ENCODE measurements at places on chromosomes 5 and 9.

DNA sequence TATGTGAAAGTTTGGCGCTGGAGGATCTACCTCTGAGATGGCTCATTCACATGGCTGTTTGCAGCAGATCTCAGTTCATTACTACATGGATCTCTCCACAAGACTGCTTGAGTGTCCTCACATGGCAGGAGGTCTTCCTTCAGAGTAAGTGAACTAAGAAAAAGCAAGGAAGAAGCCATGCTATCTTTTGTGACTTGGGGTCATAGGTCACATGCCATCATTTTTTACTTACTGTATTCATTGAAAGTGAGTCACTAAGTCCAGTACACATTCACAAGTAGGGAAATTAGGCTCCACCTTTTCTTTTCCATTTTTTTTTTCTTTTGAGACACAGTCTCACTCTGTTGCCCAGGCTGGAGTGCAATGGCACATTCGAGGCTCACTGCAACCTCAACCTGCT lies 8.7 kb upstream of the CDKN2AIPNL start:
- no peak for DNase-seq

DNA sequence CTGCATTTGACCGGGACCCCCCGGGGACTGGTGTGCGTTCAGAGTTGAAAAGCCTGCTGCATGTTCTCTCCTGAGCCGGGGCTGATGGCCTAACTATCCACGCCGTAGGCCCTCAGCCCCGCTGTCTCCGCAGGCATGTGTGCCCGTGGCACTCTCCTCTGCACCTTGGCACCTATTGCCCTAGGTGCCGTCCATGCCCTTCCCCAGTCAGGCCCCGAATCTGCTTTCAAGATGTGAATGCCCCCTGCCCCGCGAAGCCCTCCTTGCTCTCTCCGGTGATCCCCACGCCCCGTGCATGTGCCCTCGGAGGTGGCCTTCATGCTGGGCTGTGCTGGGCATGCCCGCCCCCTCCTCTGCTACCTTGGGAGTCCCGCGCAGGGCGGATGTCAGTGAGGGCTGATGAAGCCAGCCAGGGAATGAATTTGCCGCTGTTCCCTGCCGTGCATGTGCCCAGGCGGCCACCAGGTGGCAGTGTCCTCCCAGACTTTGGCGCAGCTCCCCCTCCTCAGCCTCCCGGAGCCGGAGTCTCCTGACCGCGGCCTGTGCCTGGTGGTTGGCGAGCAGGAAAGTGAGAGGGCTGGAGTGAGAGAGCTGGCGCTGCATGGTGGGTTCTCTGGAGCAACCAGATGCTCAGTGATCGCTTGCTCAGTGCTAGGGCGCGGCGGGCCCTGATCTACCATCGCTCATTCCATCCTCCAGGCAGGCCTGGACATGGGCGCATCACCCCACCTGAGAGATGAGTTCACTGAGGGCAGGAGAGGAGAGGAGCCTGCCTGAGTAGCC lies 112.9 kb upstream of the LMX1B start:
- no peak for DNase-seq

GRCh38 chr5:66872736-66873331 lies 276.6 kb downstream of the MAST4 start:
- no peak for DNase-seq

- DNase-seq = peak; percentile 59
Observed at GRCh38 chr9:123049589-123050222, 16.2 kb downstream of the GPR21 start.

- peak; percentile 8 for DNase-seq
Observed at GRCh38 chr5:135887447-135887864, 8.2 kb downstream of the IL9 start.

DNA sequence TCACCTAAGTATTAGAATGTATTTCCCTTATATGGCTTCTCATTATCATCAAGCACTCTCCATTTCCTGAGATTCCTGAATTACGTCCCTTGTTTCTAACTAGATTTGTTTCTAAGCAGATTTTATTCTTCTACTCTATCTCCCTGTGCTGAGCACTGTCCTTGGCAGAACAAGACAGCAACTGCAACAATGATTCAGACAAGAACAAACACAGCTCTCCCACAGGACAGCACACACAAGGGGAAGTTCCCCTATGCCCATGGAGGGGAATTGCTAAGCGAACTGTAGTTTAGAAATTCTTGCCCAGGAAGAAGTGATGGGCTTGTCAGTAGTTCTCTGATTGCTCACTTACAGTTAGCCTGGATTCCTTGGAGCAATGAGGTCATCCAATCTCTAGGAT lies 759.9 kb downstream of the DTWD2 start:
- no peak for DNase-seq

DNA sequence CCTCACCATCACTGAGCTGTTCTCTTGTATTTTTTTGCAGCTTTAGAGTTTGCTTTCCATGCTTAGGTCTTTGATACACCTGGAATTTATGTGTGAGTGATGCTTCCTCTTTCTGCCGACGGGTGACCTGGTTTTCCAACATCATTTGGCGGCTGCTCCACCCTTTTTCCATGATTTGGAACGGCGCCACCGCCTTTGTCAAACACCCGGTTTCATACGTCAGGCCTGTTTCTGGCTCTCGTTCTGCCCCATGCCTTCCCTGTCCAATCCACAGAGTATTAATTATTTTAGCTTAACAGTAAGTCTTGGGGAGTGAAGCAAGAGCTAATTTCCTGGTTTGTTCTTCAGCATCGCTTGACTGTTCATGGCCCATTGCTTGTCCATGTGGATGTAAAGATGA lies 30.2 kb downstream of the CACNA1B start:
- no peak for DNase-seq

- no peak for DNase-seq
Observed at GRCh38 chr5:71695071-71695470, 24.0 kb upstream of the CARTPT start.

GRCh38 chr5:78889369-78890140 lies 95.6 kb downstream of the ARSB start:
- no peak for DNase-seq

Data from SK-N-MC (cell line).